ENCODE measurements at places on chromosomes 7 and 10.

DNA sequence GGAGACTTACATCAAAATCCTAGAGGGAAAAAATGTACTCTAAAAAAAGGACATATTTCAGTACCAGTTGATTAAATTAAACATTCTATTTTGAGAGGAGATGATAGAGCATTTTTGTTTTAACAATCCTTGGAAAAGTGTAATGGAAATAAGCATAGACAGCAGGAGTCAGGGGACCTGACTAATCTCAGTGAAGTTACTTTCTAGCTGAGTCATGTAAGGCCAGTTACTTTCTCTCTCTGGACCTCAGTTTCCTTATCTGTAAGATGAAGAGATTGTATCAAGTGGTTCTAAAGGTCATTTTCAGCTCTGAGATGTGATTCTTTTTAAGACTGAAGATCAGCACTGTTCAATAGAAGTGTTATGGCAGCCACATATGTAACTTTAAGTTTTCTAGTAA lies 44.1 kb downstream of the VTI1A start:
- DNase-seq = no peak

GRCh38 chr10:5862360-5862961 lies 27.2 kb downstream of the ANKRD16 start:
- no peak for DNase-seq

- no peak for DNase-seq
Measured at GRCh38 chr10:63521416-63522276, 445 bp downstream of the REEP3 start.

DNA sequence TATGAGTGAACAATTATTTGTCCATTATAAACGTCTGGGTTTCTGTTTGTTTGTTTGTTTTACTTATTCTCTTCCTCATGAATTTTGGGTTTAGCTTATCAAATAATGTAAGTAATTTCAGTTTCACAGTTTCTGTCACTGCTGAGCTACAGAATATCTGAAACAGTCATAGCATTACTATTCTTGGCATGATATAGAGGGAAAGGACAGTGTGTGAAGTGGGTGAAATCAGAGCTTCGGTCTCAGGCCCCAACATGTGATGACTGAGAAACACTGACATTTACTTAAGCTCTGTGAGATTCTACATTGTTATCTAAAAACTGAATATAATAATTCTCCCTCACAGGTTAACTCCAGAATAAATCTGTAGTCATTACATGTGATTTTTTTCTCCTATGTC lies 8.8 kb upstream of the OR6V1 start:
- DNase-seq = no peak

- DNase-seq = no peak
Measured at GRCh38 chr10:122617476-122618270, 57.1 kb downstream of the DMBT1 start.

- DNase-seq = no peak
Measured at GRCh38 chr7:91263384-91264045, 718 bp upstream of the FZD1 start.

DNA sequence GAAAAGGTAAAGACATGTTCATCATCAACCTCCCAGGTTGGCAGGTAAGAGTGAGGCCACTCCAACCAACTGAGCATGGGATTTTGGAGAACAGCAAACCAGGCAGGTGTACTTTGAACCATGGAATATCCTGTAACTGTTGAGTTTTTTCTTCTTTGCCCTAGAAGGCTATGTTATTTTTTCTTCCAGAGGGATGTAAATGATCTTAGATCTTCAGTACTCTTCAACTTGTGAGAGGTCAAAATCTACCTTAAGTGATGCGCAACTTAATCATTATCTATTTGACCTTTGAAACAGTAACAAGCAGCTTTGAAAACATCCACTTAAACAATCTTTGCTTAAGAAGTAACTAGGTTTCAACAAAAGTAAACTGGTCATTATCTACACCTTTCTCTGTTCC lies at the start of gene CUBN:
TSS of gene CUBN (minus strand) at position 71 of the 400 bp plus-strand sequence. CDS start at position 25, 46 bp downstream.
- no peak for DNase-seq

DNA sequence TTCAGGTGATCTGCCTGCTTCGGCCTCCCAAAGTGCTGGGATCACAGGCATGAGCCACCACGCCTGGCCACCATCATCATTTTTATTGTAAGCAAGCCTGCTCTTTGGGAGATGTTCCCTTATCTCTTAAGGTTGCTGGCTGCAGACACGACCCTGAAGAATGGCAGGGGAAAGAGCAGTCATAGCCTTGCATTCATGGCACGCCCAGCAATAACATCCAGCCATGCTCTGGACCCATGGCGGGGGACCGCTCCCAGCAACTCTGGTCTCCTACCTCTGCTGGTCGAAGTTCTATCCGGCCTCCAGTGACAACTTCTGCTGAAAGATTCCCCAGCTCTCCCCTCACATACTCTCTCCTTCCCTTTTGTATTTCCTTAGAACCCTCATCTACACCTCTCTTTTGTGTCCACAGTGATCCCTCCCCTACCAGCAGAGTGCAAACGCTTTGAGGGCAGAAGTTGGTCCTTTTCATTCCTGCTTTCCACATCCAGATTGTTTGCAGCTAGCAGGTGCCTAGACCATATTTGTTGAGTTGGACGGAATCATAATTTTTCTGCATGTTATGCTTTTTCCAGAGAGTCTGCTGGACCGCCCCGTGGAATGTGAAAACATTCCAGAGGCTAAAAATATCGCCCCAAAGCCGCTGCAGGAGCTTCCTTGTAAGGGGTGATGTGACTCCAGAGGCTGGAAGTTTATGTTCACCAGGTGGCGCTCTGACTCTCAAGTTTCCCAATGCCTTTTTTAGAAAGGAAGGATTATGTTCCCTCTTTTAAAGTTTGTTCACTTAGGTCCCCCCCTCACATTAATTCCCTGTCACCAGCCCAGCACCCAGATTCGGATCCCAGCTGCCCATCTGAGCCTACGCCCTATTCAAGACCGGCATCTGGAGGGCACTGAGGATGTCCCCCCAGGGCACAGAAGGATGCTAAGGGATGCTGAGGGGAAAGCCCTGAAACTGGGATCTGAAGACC lies 4.3 kb upstream of the MARVELD1 start:
- DNase-seq = no peak

DNA sequence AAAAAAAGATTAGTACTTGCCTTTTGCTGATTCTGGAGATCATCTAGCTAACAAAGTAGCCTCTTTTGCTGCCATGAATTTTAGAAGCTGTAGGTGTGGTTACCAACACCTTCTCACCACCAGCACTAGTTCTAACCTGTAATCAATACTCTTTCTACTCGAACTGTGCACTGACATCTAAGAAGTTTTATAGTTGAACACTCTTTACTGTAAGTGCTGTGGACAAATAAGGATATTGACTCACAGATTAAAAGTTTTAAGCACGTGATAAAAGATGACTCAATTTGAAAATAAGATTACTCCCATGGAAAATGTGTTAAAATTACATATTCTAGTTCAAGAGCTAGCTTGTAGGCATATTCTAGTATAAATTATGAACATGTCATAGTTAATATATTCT lies 89.9 kb downstream of the REEP3 start:
- no peak for DNase-seq

GRCh38 chr7:35446091-35446490 lies 192.2 kb upstream of the TBX20 start:
- no peak for DNase-seq

DNA sequence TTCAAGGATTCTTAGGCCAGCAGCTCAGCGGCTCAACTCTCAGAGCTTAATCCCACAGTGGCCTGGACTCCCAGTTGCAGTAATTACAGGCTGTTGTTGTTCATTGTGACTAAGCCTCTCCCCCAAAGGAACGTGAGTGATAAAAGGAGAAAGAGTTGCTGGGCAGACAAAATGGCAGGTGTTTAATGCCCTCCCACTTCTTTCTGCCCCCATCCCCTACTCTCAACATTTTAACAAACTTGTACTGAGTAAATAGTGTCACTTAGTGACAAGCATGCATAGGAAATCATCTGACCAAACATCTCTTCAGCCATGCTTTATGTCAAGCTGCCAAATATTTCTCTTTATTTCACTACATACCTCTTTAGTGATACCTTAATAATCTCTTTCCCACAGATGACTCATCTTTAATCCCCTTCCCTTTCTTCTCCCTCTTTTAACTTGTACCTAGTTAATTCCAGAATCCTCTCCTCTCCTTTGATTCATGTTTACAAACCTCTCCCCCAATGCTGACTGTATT lies 12.4 kb upstream of the MTERF1 start:
- no peak for DNase-seq

GRCh38 chr7:151349507-151349853 lies 7.9 kb downstream of the NUB1 start:
- no peak for DNase-seq

DNA sequence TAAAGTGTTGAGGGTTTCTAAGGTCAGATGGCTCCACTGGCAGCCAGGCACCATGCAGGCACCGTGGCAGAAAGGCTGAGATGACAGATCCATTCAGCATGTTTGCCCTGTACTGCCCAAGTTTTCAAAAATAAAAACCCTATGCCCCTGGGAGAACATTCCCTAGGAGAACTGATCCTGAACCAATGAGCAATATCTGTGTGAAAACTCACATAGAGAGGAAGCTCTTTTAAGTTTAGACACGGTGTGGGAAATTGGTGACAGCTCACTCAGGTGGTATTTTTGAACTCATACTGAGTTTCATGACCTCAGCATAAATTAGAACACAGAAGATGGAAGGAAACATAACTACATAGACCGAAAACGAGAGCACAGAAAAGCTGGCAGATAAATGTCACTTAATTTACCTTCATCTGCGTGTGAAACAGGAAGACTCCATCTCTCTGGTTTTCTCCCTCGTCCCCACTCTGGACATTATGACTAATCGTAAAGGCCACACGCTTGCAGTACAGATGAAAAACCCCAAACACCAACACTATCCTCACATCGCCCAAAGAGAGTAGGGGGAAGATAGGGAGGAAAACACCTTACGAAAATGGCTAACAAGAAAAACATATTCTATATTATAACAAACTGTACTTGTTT lies 127.8 kb downstream of the ICA1 start:
- no peak for DNase-seq

DNA sequence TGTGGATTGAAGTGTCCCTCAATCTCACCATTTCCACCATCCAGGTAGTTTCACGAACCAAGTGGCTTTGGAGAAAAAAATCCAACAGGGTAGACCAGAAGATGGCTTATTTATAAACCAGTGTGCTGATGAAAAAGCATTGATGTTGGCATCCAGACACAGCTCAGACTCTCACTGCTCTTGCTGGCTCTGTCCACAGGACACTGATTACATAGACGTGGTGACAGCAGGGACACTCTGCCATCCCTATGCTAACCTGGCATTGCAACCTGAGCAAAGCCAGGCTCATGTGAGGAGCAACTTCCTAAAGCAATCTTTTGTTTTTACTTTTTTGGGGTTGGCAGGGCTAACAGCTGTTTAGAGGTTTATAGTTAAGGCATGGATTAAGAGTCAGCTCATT lies 130.6 kb upstream of the SVIL start:
- no peak for DNase-seq

GRCh38 chr7:123797673-123798531 lies 47.1 kb upstream of the HYAL4 start:
- DNase-seq = no peak

DNA sequence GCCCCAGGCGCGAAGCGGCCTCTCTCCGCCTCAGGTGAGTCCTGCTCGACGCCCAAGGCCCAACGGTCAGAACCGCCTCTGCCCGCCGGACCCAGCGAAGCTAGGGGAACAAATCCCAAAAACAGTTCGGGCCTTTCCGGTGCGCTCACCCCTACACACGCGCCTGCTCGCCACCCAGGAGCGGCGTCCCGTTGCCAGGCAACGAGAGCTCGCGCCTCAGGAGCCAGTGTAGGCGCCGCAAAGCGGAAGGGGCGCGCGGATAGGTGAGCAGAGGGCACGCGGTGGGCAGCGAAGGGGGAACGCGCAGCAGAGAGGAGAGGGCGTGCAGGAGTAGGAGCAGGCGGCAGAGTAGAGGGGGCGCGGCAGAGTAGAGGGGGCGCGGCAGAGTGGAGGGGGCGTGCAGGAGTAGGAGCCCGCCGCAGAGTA lies at the start of the genes DYDC1 and DYDC2:
TSS of gene DYDC1 (minus strand) at position 193 of the 426 bp plus-strand sequence. CDS start 4,154 bp downstream, outside the sequence.
TSS of gene DYDC2 (plus strand) at position 219 of the 426 bp plus-strand sequence. CDS start 5,663 bp downstream, outside the sequence.
- DNase-seq = no peak

DNA sequence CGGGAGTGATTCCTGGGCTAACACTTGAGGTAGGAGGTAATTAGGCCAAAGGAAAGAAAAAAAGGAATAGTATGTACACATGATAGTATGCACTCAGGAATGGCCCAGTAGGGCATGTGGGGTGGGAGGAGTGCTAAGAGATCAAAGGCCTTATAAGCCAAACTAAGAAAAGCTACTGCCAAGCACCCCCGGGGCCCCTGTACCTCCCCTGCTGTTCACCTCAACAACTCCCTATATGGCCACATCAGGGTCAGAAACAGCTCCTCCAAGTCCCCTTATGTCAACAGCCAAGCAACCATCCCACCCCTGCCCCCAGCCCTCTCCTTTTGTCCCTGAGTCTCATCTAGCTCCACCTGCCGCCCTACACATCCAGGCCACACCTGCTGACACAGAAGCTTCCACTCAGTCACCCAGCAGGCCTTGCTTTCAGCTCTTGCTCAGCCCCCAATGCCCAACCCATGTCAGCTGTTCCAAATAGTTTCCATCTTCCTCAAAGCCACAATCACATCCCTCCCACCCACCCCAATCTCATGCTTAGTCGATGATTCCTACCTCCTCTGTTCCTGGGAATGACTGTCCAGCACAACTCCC lies 80.2 kb downstream of the SORBS1 start:
- DNase-seq = no peak

GRCh38 chr7:94656925-94657731 lies 1.2 kb upstream of the SGCE start:
- DNase-seq = no peak

DNA sequence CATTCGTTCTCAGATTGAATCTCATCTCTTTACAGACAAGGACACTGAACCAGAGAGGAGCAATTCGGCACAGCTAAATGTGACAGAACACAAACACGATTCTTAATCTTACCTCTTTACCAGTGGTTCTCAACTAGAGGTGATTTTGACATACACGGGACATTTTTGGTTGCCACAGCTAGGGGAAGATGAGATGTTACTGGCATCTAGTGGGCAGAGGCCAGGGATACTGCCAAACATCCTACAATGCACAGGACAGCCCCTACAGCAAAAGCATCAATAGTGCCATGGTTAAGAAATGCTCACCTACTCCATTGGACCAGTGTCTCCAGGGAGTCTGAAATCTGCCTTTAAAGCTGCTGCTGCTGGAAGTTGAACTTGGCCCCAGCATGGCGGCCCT lies 27.3 kb downstream of the PDE1C start:
- no peak for DNase-seq

DNA sequence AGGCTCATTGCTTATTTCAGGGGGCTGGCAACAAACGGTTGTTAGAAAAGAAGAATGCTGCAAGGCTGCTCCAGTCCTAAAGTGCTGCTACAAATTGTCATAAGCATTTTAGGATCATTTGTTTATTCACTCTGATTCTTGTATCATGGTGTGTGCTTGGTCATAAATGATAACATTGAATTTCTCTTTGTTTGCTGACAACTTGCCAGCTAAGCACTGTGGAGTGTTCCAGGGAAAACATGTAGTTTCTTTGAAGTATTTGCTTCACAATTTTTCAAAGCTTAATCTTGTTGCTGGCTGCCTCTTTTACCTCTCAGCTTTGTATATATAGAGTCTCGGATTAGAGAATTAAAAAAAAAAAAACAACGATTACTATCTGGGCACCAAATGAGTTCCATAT lies 263.0 kb downstream of the PHF14 start:
- no peak for DNase-seq

All from activated CD8-positive, alpha-beta memory T cell treated with anti-CD3 and anti-CD28 coated beads for 1 hour (primary cell).